ENCODE measurements at places on chromosomes 7 and 10.

GRCh38 chr10:43707770-43708169 lies 59.1 kb upstream of the ZNF32 start:
- no peak for DNase-seq

GRCh38 chr10:8112230-8112905 lies 57.9 kb downstream of the GATA3 start:
- DNase-seq, result no peak

GRCh38 chr7:107167483-107168232 lies 1.1 kb upstream of the HBP1 start:
- peak; percentile 21 for DNase-seq

- DNase-seq, result no peak
Measured at GRCh38 chr7:99894738-99895137, 17.9 kb upstream of the OR2AE1 start.

GRCh38 chr10:119457966-119458766 lies 84.4 kb downstream of the RGS10 start:
- no peak for DNase-seq

- no peak for DNase-seq
Measured at GRCh38 chr10:16644146-16644545, 122.5 kb upstream of the C1QL3 start.

GRCh38 chr7:90345595-90346335 lies 751 bp upstream of the GTPBP10 start:
- no peak for DNase-seq

- DNase-seq, result no peak
Measured at GRCh38 chr10:35517431-35518181, 87.5 kb upstream of the GJD4 start.

- DNase-seq, result no peak
Measured at GRCh38 chr10:533186-533585, 156.3 kb downstream of the DIP2C start.

- DNase-seq, result no peak
Measured at GRCh38 chr10:73916761-73917470, 6.0 kb downstream of the PLAU start.

DNA sequence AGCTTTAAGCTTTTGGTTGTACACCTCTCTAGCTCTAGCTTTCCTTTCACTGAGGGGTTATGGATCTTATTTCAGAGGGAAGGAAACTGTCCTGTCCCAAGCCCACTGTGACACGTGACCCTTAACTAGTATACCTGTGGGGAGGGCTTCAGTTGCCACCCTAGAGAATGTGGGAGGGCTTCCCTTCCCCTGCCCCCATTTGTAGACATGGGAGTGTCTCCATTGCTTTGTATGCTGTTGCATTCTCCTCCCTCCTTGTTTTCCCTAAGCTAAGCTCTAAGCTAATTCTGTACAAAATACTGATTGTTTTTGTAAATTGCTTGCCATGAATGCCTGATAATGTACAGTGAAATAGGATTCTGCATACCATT lies 11.2 kb downstream of the LUC7L2 start:
- DNase-seq, result no peak

GRCh38 chr10:60427709-60428386 lies 38.2 kb upstream of the ANK3 start:
- no peak for DNase-seq

- DNase-seq, result no peak
Measured at GRCh38 chr7:12539681-12540080, 30.8 kb upstream of the SCIN start.

- DNase-seq, result no peak
Measured at GRCh38 chr7:66265566-66265965, 60.4 kb downstream of the TPST1 start.

DNA sequence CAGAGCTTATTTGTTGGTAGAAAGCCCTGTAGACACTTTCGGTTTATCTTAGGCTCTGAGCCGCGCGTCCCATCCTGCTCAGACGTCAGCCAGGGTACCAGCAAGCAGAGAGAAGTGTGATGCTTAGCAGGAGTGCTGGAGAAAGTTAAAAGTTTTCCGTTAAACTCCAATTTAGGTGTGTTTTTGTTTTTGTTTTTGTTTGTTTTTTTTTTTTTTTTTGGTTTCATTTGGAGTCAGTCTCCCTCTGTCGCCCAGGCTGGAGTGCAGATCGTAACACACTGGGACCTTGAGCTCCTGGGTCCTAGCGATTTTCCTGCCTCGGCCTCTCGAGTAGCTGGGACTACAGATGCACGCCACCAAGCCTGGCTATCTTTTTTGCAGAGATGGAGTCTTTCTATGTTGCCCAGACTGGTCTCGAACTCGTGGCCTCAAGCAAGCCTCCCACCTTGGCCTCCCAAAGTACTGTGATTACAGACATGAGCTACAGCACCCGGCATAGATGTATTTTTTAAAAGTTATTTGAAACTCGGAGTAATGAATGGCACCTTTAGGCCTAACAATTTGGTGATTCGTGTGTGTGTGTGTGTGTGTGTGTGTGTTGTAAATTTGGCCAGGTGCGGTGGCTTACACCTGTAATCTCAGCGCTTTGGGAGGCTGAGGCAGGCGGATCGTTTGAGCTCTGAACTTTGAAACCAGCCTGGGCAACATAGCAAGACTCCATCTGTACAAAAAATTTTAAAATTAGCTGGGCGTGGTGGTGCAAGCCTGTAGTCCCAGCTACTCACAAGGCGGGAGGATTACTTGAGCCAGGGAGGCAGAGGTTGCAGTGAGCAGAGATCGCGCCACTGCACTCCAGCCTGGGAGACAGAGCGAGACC lies 1.3 kb upstream of the HIP1 start:
- no peak for DNase-seq

DNA sequence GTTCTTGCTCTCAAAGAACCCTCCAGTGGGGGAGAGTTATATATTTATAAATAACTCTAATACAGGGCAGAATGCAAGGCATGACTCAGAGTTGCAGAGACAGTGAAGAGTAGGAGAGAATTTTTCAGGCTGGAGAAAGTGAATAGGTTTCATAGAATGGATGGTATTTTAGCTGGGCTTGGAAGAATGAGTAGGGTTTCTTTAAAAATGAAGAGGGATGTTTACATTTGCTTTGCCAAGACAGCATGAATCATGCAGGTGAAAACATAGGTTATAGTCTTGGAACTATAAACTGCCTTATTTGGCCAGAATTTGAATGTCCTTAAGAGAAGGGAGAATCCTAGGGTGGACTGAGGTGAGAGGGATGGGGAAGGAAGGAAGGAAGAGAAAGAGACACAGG lies 124.8 kb downstream of the CPED1 start:
- DNase-seq, result no peak

DNA sequence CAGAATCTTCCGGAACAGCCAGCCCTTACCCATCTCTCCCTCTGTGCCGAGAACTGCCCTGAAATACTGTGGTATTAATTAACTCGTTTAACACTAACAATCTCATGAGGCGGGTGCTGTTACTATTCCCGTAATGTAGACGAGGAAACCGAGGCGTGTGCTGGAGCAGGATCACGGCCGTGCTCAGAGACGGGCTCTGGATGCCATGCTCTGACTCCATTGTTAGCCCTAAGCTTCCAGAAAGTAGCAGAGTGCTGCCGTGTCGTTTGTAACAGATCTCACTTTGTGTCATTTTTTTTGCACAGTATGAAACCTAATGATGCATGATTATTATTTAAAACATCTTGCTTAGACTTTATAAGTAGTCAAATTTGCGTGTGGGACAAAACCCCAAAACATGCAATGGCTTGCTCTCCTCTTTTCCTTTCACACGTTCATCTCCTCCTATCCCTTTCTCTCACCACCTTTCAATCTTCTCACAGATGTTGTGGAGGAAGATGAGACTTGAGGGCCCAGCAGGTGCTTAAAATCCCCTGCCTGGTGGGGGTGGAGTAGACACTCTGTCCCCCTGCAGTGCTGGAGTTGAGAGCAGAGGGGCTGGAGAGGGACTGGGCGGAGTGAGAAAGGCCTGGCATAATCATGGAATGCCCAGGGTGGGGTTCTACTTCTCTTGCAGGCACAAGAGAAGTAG lies 482 bp upstream of the ACTR3C start:
- DNase-seq, result no peak

GRCh38 chr10:50395271-50395670 lies 144.0 kb upstream of the ASAH2 start:
- DNase-seq, result no peak

- no peak for DNase-seq
Measured at GRCh38 chr10:98460837-98461499, 14.2 kb upstream of the HPS1 start.

DNA sequence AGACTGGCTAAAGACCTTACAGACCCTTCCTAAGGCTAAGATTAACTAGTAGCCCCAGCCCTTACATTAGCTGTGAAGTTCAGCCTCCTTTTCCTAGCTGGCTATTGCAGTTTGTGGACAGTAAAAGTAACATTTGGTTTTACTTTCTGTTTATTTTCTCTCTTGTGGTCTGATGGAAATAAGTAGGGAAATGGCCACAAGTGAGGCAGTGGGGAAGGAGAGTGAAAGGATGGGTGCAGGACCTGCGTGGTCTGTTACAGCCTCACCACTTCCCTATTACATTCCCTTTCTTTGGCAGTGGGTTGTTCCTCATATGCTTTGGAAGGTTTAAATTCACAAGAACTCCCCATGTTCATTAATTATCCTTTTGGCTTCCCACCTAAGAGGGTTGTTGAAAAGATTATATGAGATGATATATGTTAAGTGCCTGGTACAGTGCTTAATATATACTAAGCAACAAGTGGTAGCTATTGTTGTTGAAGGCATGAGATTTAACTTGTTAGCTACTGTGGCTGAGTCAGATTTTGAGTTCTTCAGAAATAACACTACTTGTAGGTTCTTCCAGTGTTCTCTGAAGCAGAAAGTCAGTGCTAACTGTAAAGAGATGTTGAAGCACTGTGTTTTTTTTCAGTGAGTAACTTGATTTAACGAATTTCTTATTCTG lies 181.7 kb downstream of the ST7 start:
- no peak for DNase-seq

DNA sequence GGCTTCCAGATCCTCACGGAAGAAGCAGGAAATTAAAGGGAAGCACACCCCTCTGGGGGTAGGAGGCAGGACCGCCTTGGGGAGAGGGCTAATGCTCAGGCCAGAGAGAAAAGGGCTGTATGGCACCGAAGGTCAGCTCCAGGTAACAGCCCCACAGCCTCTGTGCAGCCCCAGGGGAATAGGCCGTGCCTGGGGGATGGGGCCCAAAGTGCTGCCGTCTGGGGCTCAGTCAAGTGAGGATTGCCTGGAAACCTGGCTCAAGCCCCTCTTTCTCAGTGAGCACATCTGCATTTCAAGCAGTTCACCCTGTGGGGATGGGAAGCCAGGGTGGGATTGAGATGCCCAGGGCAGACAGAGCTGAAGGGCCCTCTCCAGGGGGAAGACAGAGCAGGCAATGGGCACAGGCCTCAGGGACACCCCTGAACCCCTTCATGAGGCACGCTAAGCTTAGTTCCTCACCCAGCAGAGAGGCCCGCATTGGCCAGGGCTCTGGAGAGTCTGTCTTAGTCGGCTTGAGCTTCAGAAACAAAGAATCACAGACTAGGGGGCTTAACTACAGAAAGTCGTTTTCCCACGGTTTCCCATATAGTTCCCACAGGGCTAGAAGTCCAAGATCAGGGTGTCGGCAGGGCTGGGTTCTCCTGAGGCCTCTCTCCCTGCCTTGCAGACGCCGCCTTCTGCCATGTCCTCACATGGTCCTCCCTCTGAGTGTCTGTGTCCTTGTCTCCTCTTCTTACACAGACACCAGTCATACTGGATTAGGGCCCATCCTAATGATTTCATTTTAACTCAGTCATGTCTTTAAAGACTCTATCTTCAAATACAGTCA lies 118.2 kb downstream of the PTPN20 start:
- DNase-seq, result no peak

DNA sequence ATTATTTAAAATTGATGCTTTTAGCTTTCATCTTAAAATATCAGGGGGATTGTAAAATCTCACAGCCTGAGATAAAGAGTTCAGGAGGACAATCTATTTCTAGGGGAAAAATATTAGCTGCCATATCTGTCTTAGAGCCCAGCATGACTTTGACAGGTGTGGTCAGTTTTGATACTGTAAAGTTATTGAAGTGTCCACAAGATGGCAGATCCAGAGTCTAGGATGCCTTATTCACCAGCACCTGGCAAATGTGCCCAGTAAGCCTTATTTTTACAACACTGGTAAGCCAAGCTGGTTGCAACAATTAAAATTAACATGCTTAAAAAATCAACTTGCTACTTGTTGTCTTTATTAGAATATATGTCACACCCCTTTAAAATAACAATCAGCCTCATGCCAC lies 579.3 kb downstream of the SH2D4B start:
- no peak for DNase-seq

GRCh38 chr7:22363756-22364422 lies 6.9 kb upstream of the RAPGEF5 start:
- DNase-seq, result no peak

GRCh38 chr7:30879139-30880124 lies 32.2 kb upstream of the AQP1 start:
- no peak for DNase-seq

All from activated gamma-delta T cell (primary cell).